ENCODE measurements at places on chromosomes 6 and 20. TPM values are rescaled to one million over a fixed set of nuclear protein-coding genes. Genes with fewer than 3 reads are reported as not detected.

DNA sequence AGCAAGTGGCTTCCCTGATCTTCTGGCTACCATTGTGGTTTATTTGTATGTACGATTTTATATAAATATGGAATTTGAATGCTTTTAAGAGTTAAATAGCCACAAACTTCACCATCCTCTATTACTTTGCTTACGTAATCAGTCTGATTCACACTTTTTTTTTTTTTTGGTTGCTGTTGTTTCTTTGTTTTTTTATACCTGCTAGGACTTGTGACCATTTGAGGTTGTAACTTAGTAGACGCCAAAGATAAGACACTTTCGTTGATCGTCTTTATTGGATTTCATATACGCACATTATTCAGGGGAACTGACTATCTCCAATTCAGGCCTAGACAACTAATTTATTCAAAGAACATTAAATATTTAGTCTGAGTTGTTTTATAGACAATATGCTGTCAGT, 559.0 kb downstream of the CBLN4 start:
- H3K4me1 ChIP-seq, result no peaks in the 10 kb centered on the region
- no peak overlapping the region for H3K27ac ChIP-seq
- no peak for DNase-seq
- no peak overlapping the region for H3K4me3 ChIP-seq
- H3K27me3 ChIP-seq, result no peaks in the 10 kb centered on the region
- no peaks in the 10 kb centered on the region for H3K36me3 ChIP-seq

DNA sequence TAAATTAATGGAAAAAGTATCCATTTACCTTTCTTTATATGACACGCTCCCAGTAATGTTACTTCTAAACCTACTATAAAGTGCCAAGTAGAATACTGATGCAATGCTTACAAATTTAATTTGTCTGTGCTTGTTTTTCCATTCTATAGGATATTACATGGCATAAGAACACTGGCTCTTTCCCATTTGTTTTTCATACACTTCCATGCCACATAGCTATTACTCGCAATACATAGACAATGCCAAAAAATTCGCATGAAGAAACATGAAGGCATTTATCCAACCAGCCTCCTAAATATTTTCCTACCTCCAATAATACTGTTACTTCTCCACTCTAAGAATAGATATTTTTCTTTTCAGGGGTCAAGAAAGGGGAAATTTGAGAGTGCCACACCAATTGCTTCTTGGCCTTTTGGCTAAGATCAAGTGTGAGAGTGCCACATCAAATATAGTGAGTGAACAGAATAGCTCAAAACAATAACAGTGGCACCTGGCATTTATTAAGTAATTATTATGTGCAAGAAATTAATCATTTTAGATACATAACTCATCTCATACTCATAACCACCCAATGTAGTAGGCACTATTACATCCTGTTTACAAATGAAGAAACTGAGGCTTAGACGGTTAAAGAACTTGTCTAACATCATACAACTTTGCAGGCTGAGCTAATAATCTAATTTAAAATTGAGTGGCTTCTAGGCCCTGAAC, 845 bp upstream of the DST start:
- peak overlapping the region; percentile 69 for H3K27ac ChIP-seq
- no peak overlapping the region for H3K4me3 ChIP-seq

DNA sequence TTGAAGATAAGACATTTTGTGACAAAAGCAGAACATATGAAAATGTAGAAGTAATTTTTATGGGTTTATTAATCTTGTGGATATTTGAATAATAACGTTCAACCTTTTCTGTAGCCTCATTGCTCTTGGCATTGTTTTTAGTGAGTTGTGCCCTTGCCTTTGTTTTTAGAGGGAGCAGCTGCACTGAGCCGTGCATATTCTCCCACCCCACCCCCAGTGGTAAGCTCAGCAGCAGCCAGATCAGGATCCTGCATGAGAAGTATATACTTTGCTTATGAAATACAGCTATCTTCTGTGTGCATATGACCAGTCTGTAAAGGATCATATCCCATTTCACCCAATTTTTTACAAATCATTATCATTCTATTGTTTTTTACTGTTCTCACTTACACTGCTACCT, 184.2 kb downstream of the COL9A1 start:
- H3K36me3 ChIP-seq, result no peaks in the 10 kb centered on the region
- no peak for DNase-seq
- H3K4me3 ChIP-seq, result no peak overlapping the region
- no peaks in the 10 kb centered on the region for H3K4me1 ChIP-seq
- H3K27me3 ChIP-seq, result no peaks in the 10 kb centered on the region
- H3K27ac ChIP-seq, result no peak overlapping the region

Gene SLC17A2
- not detected for total RNA-seq

Gene SLC4A11
- 16.3 TPM for total RNA-seq

Gene UNC5CL
- 1.1 TPM for total RNA-seq

Gene PHACTR3
- 0.45 TPM for total RNA-seq
